ENCODE measurements at places on chromosomes 6 and 20.

- DNase-seq: no peak
Measured at GRCh38 chr6:17803409-17803808, 96.7 kb upstream of the NUP153 start.

DNA sequence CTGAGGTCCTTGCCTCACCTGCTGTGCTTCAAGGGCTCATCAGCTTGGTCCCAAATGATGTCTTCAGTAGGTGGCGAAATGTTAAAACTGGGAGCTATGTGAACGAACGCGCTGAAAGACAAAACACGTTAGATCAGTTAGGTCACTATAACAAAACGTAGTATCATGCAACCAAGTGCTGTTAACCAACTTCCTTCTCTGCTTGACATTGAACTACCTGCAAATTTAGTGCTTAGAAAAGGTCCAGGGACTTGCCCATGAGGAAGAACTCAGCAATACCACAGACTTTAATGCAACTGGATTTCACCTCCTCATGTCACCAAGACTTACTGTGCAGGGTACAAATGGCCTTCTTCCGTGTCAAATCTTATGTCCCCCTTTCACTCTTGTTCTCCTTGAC is 24.8 kb downstream of the BACH2 start:
- DNase-seq: no peak

- DNase-seq: no peak
Measured at GRCh38 chr6:150208611-150209352, 65.9 kb downstream of the PPP1R14C start.

GRCh38 chr6:72219536-72219935 is 333.2 kb downstream of the RIMS1 start:
- no peak for DNase-seq

GRCh38 chr20:51661609-51662178 is 106.5 kb downstream of the ATP9A start:
- no peak for DNase-seq

- DNase-seq: no peak
Measured at GRCh38 chr6:156454867-156455266, 322.3 kb upstream of the ARID1B start.

DNA sequence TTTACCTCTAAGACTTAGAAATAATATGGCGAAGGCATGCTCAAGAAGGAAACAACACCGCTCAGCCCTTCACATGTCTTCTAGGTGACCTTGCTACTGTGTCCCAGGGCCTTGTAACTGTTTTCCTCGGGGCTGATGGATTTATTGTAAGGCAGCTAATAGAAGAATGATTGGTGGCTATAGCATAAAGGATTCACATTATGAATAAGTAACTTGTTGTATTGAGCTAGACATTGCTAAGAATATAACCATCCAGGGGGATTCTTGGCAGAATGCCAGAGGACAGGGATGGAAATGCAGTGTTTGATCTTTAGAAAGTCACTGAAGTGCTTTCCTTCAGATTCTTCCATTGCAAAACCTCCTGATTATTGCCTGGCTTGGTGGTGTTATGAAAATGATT is 54.9 kb downstream of the PLEKHG1 start:
- no peak for DNase-seq
